ENCODE measurements at places on chromosomes 12 and 14.

- no peak for DNase-seq
These were observed 107.5 kb downstream of the SPTSSA start for GRCh38 chr14:34354556-34354955.

GRCh38 chr12:1080520-1081223 is 89.6 kb downstream of the ERC1 start:
- DNase-seq = no peak

DNA sequence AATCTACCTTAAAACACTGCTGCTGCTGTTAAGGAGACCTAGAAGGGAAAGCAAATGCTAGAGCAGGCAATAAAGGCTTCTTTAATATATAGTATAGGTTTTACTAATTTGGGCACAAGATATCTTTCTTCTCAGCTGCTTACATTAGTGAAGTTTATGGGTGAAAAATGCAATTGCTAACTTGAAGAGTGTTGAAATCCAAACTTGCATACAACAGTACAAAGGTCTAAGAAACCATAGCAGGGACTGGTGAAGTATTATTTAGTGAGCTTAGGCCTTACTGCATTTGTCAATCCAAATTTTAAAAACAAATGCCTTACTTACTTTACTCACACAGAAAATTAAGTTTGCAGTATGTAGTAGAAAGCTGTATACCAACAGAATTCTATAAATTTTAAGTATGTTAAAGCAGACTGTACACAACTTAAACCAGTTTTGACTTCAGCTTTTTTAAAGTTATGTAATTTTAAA is 1.4 kb upstream of the AP4S1 start:
- no peak for DNase-seq

- no peak for DNase-seq
These were observed 26.4 kb downstream of the ZCCHC8 start for GRCh38 chr12:122474324-122474716.

DNA sequence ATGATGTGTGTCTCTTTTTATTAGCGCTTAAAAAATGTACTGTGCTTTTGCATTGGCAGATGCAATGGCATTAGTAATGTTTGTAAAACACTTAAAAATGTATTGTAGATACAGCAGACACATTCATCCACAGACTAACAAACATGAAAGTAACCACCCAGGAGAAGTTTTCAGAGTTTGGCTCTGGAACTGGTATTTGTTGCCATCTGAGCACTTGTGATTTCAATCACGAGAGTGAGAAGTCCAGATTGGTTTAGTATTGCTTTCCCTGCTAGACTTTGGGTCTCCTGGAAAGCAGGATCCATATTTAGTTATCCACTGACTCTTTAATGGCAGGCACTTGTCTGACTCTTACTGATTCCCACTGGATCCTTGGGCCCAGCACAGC is 13.2 kb downstream of the RASSF8 start:
- DNase-seq = no peak

DNA sequence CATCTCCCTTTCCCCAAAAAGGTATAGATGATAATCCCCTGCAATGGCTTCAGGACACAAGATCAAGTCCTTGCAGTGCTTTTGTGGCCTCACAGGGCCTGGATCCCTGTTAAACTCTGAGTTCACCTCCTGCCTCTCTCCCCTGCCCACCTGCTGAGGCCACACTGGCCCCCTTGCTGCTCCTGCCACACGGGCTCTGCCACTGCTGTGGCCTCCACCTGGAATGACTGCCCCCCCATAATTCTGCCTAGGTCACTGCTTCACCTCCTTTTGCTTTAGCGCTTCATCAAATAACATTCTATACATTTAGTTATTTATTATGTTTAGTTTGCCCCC is 653 bp upstream of the IFI27 start:
- peak; percentile 21 for DNase-seq

GRCh38 chr12:116673681-116674111 is 64.2 kb downstream of the SPRING1 start:
- DNase-seq = no peak

- DNase-seq = no peak
These were observed 90.3 kb downstream of the USP15 start for GRCh38 chr12:62350554-62350953.

GRCh38 chr12:120481022-120481767 is 11.6 kb upstream of the SRSF9 start:
- no peak for DNase-seq

- peak; percentile 64 for DNase-seq
These were observed 74.3 kb downstream of the SUSD6 start for GRCh38 chr14:69685716-69686115.

DNA sequence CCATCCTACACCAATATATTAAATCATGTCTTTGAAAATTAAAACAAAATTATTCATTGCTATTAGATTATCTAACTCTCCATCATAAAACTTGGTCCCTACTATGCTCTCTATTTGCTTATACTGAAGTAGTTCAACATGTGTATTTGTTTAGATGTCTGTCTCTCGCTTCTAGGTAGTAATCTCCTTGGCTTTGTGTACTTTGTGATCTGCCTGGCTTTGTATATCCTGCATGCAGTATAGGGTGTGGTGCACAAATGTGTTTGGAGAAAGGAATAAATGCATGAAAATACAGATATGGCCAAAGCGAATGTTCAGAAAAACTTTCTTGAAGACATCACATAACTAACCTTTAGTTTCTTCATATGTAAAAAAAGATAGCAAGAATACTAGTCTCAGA is 246.6 kb upstream of the LRFN5 start:
- DNase-seq = no peak

GRCh38 chr12:5173511-5174011 is 129.9 kb downstream of the KCNA5 start:
- no peak for DNase-seq

GRCh38 chr12:61870658-61871484 is 389.3 kb upstream of the USP15 start:
- no peak for DNase-seq

- DNase-seq = peak; percentile 100
These were observed at the start of gene CTDSP2 for GRCh38 chr12:57846577-57847319. Gene CTDSP2 (minus strand): TSS chr12:57846729. CDS start chr12:57846435, 294 bp downstream.

DNA sequence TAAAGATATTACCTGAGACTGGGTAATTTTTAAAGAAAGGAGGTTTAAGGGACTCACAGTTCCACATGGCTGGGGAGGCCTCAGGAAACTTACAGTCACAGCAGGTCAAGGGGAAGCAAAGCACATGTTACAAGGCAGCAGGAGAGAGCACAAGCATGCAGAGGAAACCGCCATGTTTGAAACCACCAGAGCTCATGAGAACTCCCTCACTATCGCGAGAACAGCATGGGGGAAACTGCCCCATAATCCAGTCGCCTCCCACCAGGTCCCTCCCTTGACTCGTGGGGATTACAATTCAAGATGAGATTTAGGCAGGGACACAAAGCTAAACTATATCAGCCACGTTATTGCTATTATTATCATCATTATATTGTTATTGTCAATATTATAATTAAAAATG is 138.7 kb downstream of the RIMBP2 start:
- no peak for DNase-seq

DNA sequence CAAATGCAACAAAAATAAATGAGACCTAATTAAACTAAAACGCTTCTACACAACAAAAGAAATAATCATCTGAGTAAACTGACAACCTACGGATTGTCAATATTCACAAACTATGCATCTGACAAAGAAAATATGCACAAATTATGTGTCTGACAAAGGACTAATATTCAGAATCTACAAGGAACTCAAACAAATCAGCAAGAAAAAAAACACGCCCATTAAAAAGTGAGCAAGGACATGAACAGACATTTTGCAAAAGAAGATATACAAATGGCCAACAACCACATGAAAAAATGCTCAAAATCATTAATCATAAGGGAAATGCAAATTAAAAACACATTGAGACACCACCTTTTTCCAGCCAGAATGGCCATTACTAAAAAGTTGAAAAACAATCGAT is 37.0 kb downstream of the BLTP3B start:
- no peak for DNase-seq

DNA sequence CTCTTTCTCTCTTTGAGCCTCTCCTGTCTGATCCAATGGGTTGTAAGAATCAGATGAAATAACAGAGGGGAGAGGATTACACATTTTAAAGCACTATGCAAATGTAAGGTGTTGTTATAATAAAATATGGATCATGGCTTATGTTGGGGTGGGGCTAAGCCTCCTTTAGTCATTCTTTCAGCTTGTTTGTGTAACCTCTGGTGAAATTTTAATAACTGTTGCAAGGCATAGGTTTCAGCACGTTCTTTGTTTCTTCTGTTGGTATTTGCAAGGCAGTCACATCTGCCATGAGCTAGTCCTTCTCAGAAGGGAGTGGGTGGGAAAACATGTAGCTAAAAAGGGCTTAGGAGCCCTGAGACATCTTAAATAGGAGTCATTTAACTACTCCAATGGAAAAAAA is 74.8 kb upstream of the FRMD6 start:
- no peak for DNase-seq

DNA sequence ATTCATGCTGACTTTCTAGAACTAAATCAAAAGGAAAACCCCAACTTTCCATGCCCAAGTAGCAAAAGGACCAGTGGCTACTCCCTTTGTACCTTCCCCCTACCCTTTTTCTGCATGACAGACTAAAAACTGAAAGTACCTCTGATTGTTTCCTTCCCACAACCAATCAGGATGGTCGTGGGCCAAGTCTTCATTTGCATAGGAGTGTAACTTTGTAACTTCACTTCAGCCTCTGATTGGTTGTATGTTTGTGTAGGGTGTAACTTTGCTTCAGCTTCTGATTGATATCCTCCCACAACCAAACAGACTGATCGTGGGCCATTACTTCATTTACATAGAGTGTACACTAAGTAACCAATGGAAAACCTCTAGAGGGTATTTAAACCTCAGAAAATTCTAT is 96.5 kb downstream of the DENND5B start:
- DNase-seq = no peak

GRCh38 chr14:99654235-99654985 is 9.5 kb downstream of the HHIPL1 start:
- DNase-seq = peak; percentile 68

- no peak for DNase-seq
These were observed 14.1 kb downstream of the RAB35 start for GRCh38 chr12:120102189-120103043.

GRCh38 chr12:117521346-117521745 is 159.9 kb upstream of the NOS1 start:
- DNase-seq = no peak

DNA sequence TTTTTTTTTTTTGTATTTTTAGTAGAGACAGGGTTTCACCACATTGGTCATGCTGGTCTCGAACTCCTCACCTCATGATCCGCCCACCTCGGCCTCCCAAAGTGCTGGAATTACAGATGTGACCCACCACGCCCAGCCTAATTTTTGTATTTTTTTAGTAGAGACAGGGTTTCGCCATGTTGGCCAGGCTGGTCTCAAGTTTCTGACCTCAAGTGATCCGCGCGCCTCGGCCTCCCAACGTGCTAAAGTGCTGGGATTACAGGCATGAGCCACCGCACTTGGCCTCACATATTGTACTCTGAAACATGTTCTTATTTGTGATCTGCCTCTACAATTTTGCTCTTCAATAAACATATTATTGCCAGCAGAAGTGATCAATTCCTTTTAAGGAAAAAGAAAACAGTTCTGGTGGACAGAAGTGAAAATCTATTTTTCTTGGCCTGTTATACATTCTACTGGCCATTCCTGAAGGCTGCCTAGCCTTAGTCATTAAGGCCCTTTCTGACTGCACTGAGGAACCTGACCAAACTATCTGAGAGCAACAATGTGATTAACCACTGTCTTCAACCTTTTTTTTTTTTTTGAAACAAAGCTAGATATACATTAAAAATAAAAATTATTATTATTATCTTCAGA is 36.1 kb downstream of the SNX6 start:
- no peak for DNase-seq

DNA sequence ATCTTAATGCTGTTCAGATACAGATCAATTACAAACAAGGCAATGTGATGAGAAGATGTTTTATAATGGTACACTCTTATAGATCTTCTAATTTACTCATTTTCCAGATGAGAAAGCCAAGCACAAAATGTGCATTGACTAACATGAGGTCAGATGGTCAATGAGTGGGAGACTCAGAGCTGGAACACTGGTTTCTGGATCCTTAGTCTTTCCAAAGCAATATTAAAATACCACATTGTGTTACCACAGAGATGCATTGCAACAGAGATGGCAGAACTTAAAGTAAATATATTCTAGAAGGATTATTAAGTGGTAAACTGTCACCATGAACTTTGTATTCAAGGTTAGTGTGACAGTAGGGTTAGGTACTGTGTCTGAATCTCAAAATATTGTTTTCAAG is 113.6 kb downstream of the SLC15A5 start:
- no peak for DNase-seq

- no peak for DNase-seq
These were observed 124.9 kb downstream of the DACT1 start for GRCh38 chr14:58762629-58763028.

GRCh38 chr12:1912580-1913376 is 5.7 kb downstream of the CACNA2D4 start:
- no peak for DNase-seq

DNA sequence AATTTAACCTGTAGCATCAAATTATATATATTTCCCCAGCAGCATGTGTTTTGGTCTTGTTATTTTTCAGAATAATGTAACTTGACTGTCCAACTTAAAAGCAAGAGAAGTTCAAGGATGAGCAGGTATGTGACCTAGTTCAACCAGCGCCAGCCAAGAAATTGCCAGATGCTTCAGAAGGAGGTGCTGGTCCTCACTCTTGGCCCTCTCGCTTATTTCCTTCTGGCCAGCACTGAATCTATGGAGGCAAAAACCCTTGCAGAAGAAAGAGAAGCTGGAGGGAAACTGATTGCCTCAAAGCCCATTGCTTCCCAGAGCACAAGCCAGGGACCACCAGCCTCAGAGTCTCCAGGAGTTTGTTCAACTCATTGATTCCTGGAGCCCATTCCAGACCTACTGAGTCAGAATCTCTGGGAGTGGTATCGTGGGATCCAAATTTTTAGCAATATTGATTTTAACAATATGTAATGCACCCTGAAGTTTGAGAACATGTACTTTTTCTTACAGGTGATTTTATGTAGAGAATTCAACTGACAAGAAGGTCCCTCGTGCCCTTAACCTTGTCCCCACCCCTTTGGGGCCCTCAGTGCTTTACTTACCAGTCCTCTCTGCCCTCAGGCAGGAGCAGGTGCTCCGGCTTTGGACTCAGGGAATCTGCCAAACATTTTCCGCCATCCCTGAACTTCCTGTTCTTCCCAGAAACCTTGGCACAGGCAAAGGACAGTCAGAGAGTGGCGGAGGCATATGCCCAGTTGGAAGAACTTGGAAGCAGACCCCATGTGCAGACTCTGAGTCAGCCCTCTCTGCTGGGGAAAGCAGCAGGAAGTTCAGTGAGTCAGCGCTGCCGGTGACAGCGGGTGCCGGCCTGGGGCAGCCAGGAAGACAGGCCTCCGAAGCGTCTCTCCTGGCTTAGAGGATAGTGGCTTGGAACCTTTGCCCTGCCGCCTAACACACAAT is 10.4 kb downstream of the BEST3 start:
- peak; percentile 33 for DNase-seq

Data from upper lobe of left lung (tissue), 6 donors.